Right ventricle myocardium inferior (tissue), 1 donor: ENCODE measurements at places on chromosomes 2 and 18. TPM values are rescaled to one million over a fixed set of nuclear protein-coding genes. Genes with fewer than 3 reads are reported as not detected.

Gene TMEM163
- 0.46 TPM for total RNA-seq

Gene PDCD1
- 1.2 TPM for total RNA-seq

Gene CWC22
- 11.8 TPM for total RNA-seq

Gene REG3G
- total RNA-seq = not detected

Gene UGT1A6
- not detected for total RNA-seq
